Calu3 (cell line): ENCODE measurements at places on chromosomes 11 and 22. TPM values are rescaled to one million over a fixed set of nuclear protein-coding genes. Genes with fewer than 3 reads are reported as not detected.
A peak's percentile ranks its signal among the peaks of the same experiment; 100 is the strongest.

DEUP1 gene
- total RNA-seq: not detected in 2 replicates

IL18BP gene
- total RNA-seq: 12.4 and 13.2 TPM in 2 replicates

DNAJB7 gene
- total RNA-seq: not detected in 2 replicates

- peak; percentile 31 for DNase-seq
Measured at GRCh38 chr11:73140213-73141030, 1.7 kb downstream of the FCHSD2 start.

DNA sequence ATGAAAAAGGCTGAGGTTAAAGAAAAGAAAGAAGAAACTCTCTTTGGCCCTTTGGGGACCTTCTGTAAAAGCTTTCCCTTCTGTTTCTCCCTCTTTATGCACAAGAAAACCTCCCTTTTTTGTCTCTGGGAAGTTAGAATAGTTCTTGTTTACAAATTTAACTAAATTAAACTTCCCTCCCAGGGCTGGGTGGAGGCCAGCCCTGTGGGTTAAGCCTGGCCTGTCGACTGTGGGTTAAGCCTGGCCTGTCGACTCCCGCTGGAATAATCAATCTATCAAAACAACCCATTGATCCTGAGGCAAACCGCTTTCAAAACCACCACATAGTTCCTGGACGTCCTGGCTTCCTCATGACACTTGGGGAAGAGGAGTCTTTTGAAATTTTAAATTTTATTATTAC, 1.2 kb upstream of the DRG1 start:
- DNase-seq: no peak

GRCh38 chr11:63549411-63549810, 12.8 kb downstream of the PLAAT4 start:
- DNase-seq: no peak

DNA sequence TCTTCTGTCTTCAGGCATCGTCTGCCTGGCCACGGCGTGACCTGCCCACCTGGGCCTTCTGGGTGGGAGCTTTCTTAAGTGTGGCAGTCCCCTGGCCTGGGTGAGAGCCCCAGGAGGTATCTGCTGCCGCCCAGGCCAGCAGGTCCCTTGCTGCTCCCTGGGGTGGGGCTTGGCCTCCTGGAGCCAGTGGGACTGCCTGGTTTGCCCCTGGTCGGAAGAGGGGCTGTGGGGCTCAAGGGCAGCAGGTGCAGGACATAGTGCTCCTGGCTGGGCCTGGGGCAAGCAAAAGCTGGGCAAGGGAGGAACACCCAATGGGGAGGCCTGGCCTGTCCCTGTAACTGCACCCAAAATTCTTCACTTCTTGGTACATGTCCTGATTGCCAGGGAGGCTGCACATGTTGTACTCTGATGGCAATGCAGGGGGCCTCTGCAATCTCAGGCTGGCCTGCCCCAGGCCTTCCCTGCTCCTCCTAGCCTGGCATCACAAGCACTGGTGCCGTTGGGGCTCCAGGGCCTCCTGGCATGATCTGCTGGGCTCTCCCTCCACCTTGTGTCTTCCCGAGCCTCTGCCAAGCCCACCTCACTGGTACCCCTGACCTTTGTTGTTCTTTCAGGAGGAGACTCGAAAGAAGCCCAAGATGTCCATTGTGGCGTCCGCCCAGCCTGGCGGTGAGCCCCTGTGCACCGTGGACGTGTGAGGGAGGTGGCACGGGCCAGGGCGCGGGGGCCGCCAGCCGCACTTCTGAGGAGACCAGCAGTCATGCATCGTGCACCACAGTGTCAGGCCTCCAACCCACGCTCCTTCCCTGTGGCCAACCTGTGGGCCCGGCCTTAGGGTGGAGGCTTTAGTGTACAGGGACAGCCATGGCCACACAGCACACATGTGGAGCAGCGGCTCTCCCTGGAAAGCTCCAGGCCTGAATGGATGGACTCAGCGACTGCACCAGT, 6.2 kb upstream of the RANBP1 start:
- DNase-seq: no peak

- DNase-seq: no peak
Measured at GRCh38 chr22:46574438-46574992, 37.1 kb upstream of the CELSR1 start.

DNA sequence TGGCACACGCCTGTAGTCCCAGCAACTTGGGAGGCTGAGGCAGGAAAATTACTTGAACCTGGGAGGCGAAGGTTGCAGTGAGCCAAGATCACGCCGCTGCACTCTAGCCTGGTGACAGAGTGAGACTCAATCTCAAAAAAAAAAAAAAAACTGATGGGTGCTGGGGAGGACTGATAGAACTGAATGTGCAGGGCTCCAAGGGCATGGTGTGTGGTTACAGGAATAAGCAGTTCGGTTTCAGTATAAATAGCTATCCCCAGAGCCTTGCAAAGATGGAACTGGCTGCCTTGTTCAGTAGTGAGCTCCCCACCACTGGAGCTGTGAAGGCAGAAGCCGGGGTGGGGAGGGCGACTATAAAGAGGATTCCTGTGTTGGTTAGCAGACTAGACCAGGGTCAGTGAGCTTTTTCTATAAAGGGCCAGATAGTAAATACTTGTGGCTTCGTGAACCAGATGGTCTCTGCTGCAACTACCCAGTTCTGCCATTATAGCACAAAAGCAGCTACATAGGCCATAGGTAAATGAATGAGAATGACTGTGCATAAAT, 5.9 kb downstream of the TOM1 start:
- no peak for DNase-seq
